Activated T-cell treated with anti-CD3 and anti-CD28 coated beads, Interleukin-2, amount 50 U/mL, for 24 hours (primary cell): ENCODE measurements at places on chromosomes 11 and 22.

DNA sequence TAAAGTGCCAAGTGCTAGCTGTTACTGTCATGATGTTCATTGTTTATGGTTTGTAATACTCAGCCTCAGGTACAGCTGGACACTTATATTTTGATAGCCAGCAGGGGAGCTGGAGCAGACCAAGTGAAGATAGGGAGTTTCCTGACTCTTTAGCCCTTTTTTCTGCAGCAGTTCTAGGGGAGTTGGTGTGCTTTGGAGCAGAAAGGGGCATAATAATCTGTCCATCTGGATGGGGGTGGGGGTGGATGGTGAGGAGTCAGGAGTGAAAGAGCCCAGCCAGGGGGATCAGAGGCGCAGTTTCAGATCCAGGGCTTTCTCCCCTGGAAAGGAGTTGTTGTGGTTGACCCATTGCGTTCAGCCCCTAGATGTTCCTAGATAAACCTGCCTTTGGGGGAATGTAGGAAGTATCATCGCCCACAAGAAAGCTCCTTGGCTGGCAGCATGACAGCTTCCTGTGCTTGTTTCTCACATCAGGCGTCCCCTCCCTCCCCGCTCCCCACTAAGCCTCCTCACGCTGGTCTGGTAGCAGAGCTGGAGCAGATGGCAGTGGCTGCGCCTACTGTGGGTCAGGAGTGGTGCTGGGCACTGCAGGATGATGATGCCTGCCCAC lies 41.9 kb downstream of the MED15 start:
- DNase-seq = peak; percentile 65

- no peak for DNase-seq
Observed at GRCh38 chr11:2777871-2778629, 78.3 kb upstream of the KCNQ1OT1 start.

DNA sequence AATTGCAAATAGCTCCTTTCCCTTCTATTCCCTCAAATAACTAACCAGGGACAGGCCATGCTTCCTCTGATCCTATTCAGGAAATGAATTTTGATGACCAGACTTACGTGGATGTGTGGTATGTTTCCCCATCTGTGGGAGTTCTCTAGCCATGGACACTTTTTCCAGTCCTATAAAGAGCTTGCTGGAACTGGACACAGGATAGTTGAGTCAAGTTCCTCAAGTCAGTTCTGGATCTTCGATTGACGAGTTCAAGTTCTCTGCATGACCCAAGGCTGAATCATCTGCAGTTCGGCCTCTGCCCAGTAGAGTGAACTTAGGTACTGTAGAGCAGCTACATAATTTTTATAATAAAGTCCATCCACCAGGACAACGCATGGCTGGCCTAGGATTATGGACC lies 52.7 kb upstream of the CCND1 start:
- DNase-seq = no peak

DNA sequence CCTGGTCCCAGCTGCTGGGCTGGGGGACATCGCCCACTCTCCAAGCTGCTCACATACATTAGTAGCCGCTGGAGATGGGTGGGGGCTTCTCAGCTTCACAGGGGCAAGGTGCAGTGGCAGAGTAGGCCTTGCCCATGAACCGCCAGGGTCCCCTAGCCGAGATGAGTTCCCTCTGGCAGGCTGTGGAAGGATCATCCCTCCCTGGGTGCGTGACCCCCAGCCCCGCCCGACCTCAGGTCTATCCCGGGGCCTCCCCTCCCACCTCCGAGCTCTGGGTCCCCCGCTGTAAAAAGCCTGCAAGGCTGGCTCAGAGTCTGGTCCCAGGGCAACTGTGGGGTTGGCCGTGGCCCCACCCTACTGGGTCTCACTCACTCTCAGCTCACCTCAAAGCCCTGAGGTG lies 15.3 kb upstream of the TPCN2 start:
- no peak for DNase-seq

GRCh38 chr11:44731685-44732430 lies 5.1 kb downstream of the TSPAN18 start:
- DNase-seq = no peak

- no peak for DNase-seq
Observed at GRCh38 chr11:36722421-36722820, 124.4 kb upstream of the RAG2 start.

DNA sequence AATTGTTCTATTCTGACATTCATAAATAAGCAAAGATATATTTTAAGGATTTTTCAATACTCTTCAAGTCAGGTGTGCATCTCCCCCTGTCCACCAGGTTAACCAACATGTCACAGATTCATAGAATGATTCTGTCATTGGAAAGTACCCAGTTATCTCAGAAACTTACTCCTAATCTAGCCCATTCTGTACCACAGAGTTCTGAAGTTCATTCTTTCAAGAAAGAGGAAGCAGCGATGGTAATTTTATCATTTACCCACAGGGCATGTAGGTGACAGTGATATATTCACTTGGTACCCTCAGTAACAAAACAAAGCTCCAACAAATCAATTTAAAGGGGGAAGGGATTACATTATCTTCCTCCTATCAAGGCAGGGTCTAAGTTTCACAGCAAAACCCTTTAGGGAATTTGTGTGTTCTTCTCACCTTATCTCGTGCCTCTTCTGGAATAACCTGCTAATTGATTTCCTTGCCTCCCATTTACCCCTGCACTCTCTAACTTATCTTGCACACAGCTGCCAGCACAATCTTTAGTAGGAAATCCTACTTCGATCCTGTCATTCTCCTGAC lies 19.0 kb upstream of the MPPED2 start:
- DNase-seq = no peak

DNA sequence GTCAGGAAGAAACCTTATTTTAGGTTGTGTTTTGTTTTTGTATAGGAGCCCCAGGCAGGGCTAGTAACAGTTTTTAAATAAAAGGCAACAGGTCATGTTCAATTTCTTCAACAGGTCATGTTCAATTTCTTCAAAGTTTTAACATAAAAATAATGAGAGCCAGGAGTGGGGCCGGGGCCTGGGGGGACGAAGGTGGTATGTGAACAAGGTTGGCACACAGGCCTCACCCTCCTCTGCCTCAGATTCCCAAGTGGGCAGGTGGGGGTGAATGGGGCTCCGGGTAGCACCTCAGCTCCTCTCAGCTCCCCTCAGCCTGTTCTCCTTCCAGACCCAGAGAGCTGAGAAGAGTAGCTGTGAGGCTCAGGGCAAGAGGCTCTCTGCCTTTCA lies 4.4 kb downstream of the DERL3 start:
- no peak for DNase-seq

- no peak for DNase-seq
Observed at GRCh38 chr11:11425806-11426205, 72.8 kb upstream of the CSNK2A3 start.
